Activated CD8-positive, alpha-beta memory T cell treated with anti-CD3 and anti-CD28 coated beads, Interleukin-2, amount 10 ng/mL, durations not matched to agents 7 days and 5 days (primary cell): ENCODE measurements at places on chromosomes 1 and 21. TPM values are rescaled to one million over a fixed set of nuclear protein-coding genes. Genes with fewer than 3 reads are reported as not detected.

DNA sequence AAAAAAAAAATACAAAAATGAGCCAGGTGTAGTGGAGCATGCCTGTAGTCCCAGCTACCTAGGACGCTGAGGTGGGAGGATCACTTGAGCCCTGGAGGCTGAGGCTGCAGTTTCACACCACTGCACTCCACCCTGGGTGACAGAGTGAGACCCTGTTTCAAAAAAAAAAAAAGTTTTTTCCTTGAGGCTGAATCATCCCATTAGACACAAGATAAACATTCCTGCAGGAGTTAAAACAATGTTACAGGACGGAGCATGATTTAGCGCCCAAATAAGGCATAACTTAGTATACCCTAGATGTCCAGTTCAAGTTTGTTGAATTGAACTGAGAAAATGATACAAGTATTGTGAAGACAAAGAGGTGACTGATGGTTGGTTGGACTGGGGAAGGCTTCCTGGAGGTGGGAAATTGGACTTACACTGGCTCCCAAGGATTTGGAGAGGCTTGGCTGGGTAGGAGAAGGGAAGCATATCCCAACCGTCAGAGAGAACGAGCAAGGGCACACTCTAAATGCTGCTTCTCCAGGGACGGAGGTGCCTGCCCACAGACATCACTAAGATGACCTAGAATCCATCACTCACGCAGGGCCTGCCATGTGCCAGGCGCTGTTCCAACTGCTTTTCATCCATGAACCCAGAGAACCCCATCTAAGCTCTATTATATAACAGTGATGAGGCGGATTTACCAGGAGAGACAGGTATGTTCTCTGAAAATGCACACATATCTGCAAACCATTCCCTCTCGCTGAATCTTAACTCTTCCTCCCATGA lies 610.6 kb downstream of the KIF26B start:
- DNase-seq = no peak

The DNASE2B gene
- not detected for total RNA-seq

- no peak for DNase-seq
These were observed 574 bp downstream of the IGSF9 start for GRCh38 chr1:159944623-159945455.

The TSPEAR gene
- not detected for total RNA-seq

The MOV10 gene
- total RNA-seq = 112 TPM

DNA sequence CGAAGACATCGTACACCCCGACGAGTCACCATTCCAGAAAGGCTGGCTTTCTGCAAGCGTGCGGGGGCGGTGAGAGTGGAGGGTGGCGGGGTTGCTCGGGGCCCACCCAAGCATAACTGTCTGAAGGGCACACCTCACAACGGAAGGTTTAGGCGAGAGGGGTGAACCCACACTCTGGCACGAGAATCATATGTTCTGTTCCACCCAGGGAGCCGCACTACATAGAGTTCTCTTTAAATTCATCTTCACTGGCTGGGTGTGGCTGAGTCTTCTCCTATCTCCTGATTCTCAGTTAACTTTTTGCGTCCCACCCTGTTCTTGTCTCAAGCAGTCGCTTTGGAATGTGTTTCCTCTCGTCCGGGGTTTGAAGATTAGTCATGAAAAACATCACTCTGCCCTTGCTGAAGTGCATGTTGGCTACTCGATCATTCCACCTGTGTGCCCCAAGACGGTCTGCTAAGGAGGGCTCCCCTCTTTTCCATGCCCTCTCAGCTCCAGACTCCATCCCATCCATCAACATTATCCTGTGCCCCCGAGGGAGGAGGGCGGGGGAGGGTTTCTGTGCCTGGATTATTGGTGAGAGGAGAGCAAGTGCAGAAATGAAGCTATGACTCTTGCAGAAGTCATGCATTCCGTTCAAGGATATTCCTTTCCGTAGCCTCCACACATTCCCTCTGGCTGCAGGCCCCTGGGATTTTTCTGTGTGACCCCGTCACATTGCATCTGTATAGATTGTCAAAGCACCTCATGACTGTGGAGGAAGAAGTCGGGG lies 53.5 kb upstream of the CD34 start:
- no peak for DNase-seq

DNA sequence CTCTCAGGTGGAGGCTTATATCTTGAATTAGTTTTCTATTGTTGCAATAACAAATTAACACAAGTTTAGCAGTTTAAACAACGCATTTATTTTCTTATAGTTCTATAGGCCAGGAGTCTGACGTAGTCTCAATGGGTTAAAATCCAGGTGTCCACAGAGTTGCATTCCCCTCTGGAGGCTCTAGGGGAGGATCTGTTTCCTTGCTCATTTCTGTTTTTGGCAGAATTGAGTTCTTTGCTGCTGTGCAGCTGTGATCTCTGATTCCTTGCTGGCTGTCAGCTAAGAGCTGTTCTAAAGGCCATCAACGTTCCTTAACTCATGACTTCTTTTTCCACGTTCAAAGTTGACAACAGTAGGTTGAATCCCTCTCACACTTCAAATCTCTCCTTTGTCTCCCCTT lies 31.8 kb downstream of the S100A10 start:
- no peak for DNase-seq

The PTPRC gene
- 556 TPM for total RNA-seq

The MROH9 gene
- total RNA-seq = not detected

The CLCA1 gene
- total RNA-seq = not detected

The TM2D1 gene
- total RNA-seq = 29.0 TPM

The SLC45A3 gene
- not detected for total RNA-seq

DNA sequence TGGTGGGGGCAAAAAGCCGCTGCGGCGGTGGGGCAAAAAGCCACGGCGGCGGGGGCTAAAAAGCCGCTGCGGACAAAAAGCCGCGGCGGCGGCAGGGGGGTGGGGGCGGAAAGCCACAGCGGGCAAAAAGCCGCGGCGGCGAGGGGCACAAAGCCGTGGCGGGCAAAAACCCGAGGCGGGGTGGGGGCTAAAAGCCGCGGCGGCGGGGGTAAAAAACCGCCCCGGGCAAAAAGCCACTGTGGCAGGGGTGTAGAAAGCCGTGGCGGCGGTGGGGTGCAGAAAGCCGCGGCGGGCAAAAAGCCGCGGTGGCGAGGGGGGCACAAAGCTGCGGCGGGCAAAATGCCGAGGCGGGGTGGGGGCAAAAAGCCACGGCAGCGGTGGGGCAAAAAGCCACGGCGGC lies 3901.8 kb downstream of the SRGAP2C start:
- no peak for DNase-seq

DNA sequence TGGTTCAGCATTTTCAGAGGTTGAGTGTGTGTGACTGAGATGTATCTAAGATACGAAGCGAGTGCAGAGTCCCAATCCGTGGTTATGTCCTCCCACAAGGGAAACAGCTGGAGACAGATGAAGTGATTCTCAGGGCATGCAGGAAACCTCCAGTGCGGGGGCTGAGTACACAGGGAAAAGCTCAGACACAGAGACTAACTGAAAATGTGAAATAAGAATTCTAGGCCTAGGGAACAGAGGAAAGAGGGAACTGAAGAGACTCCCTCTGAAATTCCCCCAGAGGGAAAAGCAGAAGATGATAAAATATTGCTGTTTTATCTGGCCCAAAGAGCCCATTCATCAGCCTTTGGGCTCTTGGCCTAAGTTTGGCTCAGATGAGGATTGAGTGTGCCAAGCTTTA lies 116.8 kb downstream of the LRRC53 start:
- DNase-seq = no peak

- no peak for DNase-seq
These were observed 132.4 kb upstream of the KLHDC7A start for GRCh38 chr1:18348354-18348753.

DNA sequence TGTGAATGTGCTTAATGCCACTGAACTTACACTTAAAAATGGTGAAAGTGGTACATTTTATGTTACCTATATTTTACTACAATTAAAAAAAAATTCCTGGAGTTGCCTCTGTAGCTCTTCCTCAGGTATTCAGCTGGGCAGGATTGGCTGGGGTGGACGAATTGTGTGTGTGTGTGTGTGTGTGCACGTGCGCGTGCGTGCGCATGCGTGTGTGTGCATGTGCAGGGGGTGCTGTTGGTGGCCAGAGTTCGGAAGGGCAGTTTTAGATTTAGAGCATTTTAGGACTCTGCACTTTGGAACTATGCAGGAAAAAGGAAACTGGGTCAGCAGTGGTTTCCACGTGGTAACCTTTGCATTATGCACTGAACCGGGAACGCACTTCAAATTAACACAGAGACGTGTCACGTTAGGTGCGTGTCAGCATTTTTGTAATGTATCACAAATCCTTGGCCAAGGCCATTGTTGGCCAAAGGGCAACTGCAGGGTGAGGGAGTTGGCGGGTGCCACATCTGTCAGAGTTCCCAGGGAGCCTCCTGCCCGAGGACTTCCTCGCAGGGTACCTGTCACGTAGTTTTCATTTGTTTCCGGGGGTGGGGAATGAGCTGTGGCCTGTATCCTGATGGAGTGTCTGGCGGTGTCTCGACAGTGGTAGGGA lies 312.8 kb downstream of the CAMTA1 start:
- no peak for DNase-seq

DNA sequence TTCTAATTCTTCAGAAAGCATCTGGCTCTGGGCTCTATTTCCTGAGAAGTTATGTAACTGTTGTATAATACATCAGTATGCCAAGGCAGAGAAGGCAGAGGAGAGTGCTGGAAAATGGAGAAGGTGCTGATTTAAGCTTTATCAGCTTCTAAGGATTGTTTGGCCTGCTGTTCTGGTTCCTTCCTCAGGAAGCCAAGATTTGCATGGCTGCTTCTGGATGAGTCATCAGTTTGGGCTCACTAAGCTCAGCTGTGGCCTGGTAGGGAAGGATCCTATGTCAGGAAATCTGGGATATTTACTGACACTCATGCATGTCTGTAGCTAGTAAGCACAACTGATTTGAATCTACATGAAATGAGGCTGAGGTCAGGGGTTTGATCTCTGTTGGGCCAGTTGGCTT lies 73.2 kb upstream of the ADGRL4 start:
- DNase-seq = no peak

DNA sequence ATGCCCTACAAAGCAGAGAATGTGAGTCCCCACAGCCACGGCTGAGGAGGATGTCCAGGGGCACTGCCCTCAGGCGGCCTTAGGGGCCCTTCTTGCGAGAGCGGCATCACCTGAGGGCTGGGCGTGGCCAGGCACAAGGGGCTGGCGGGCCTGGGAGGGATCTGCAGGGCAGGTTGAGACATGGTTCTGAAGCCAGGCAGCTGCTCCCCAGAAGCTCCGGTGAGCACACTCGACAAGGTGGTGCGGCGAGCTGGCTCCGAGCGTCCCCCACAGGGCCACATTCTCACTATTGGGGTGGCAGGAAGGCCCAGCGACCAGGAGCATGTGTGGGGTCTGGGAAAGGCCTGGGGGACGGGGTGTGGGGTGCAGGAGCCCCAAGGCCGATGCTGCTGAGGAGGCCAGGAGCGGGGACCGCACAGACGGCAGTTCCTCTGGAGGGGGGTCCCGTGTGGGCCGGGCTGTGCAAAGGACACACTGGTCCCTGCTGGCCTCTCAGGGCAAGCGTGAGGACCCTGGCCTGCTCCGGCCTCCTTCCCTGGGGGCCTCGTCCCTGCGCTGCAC lies 47.2 kb downstream of the MORN1 start:
- DNase-seq = no peak

The ST6GALNAC5 gene
- total RNA-seq = not detected

- DNase-seq = no peak
These were observed 43.0 kb downstream of the UBE2U start for GRCh38 chr1:64246294-64246917.
